ENCODE measurements at places on chromosomes 6 and 20. TPM values are rescaled to one million over a fixed set of nuclear protein-coding genes. Genes with fewer than 3 reads are reported as not detected.

DNA sequence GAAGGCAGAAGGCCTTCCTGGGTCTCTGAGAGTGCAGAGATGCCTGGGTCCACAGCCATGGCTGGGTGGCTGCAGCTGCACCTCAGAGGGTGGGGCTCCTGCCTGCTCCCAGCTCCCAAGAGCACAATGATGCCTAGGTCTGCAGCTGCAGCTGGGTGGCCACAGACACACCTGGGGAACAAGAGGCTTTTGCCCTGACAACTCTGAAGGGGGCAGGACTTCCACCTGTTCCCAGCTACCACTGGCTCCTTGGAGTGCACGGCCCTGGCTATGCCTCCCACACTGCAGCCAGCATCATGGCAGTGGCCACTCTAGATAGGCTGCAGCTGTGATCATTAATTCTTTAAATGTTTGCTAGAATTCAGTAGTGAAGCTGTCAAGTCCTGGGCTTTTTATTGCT lies 511.3 kb downstream of the ADGRB3 start:
- no peaks in the 10 kb centered on the region for H3K4me1 ChIP-seq
- DNase-seq, result no peak
- H3K27ac ChIP-seq, result no peak overlapping the region

DNA sequence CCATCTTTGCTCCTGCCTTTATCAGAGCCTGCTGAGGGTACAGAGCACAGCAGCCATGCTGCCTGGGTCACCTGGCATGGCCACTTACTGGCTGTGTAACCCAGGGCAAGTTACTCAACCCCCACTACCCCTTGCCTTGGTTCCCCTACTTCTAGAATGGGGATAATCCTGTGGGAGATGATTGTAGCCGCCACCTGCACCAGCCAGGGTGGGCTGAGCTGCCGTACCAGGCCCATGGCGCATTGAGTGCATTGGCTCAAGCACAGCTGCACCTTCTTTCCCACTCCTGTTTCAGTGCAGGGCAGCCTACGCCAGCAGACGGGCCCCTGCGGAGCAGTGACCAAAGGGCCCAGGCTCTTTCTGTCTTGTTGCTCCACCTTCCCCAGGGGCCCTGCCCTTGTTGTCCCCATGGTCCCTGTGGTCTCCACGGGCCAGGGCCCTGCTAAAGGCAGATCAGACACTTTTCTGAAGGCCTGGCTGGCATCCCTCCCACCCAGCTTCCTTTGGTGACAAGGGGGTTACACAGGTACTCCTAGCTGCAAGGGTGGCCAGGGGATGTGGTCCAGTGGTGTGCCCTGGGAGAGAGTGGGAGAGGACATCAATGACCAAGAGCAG lies 159.4 kb upstream of the MLN start:
- no peaks in the 10 kb centered on the region for H3K36me3 ChIP-seq
- peaks cover 11% of the 10 kb centered on the region for H3K27me3 ChIP-seq
- no peak overlapping the region for H3K27ac ChIP-seq
- DNase-seq, result no peak
- H3K4me1 ChIP-seq, result no peaks in the 10 kb centered on the region

GRCh38 chr20:37405351-37405897 lies 59.5 kb downstream of the SRC start:
- peaks cover 26% of the 10 kb centered on the region for H3K4me1 ChIP-seq
- no peak overlapping the region for H3K4me3 ChIP-seq
- DNase-seq, result no peak

DNA sequence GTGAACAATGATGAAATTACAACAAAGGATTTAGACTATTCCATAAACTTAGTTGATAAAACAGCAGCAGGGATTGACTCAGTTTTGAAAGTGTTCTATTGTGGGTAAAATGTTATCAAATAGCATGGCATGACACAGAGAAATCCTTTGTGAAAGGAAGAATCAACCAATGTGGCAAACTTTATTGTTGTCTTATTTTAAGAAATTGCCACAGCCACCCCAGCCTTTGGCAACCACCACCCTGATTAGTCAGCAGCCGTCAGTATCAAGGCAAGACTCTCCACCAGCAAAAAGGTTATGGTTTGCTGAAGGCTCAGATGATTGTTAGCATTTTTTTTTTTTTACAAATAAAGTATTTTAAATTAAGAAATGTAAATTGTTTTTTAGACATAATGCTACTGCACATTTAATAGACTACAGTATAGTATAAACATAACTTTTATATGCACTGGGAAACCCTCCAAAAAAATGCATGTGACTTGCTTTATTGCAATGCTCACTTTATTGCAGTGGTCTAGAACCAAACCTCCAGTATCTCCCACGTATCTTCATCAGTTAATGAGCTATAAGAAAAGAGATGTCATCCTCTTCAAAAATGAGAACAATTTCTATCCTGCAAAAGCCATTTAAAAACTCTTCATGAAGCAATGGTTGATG lies 162.7 kb downstream of the SOBP start:
- peaks cover 52% of the 10 kb centered on the region for H3K4me1 ChIP-seq
- H3K27ac ChIP-seq, result no peak overlapping the region
- H3K36me3 ChIP-seq, result no peaks in the 10 kb centered on the region
- H3K27me3 ChIP-seq, result no peaks in the 10 kb centered on the region
- H3K4me3 ChIP-seq, result no peak overlapping the region
- DNase-seq, result no peak

DNA sequence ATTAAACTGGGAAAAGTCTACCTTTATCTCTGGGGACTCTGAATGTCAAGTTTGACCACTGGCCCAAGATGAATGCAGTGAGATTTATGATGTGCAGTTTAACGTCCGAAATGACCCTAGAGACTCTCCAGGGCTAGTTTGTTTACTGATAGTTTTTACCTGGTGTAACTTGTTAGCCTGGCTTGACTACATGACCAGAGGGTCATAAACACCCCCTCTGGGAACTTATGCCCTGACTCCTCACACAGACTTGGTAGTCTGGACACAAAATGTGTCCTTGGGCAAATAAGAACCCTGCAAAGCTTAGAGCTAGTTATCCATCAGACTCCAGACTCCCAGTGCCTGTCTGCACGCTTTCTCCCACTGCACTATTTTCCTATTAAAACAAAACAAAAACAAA lies 606.5 kb downstream of the HACE1 start:
- H3K4me1 ChIP-seq, result no peaks in the 10 kb centered on the region
- H3K27ac ChIP-seq, result no peak overlapping the region
- DNase-seq, result no peak
- H3K36me3 ChIP-seq, result no peaks in the 10 kb centered on the region
- no peaks in the 10 kb centered on the region for H3K27me3 ChIP-seq

DNA sequence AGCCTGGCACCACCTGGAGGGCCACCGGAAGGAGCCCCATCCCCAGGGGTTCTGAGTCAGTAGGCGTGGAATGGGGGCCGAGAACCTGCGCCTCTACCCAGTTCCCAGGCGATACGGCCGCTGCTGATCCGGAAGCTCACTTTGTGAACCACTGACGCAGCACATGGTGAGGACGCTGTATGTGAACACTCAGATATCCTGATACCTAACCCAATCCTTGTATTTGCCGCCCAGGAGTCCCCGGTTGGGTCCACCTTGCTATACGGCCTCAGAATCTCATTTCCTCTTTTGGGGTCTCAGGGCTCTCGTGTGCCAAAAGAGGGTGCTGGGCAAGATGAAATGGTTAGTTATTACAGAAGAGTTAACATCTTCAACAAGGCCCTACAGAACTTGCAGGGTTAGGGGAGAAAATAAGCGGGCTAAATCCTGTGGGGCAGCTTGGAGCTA lies 604 bp upstream of the RAB5IF start:
- no peak for DNase-seq
- no peaks in the 10 kb centered on the region for H3K27me3 ChIP-seq
- H3K36me3 ChIP-seq, result no peaks in the 10 kb centered on the region
- peak overlapping the region; percentile 97 for H3K27ac ChIP-seq

DNA sequence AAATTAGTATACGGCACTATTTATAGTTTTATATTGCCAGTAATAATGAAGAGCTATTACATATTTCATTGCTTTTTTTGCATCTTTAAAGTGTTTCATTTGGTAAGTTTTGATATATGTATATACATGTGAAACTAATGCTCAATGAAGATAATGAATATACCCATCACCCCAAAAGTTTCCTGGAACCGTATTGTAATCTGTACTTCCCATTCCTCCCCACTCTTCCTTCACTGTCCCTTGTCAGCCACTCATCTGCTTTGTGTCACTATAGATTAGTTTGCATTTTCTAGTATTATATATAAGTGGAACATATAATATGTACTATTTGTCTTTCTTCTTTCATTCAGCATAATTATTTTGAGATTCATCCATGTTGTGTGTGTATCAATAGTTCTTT lies 10.3 kb upstream of the TBC1D32 start:
- H3K27ac ChIP-seq, result no peak overlapping the region
- peaks cover 5% of the 10 kb centered on the region for H3K27me3 ChIP-seq
- DNase-seq, result no peak
- no peak overlapping the region for H3K4me3 ChIP-seq
- no peaks in the 10 kb centered on the region for H3K36me3 ChIP-seq

GRCh38 chr20:25071734-25072133 lies 10.2 kb downstream of the VSX1 start:
- H3K4me1 ChIP-seq, result no peaks in the 10 kb centered on the region
- no peak for DNase-seq
- H3K27ac ChIP-seq, result no peak overlapping the region
- H3K27me3 ChIP-seq, result peaks cover 22% of the 10 kb centered on the region

DNA sequence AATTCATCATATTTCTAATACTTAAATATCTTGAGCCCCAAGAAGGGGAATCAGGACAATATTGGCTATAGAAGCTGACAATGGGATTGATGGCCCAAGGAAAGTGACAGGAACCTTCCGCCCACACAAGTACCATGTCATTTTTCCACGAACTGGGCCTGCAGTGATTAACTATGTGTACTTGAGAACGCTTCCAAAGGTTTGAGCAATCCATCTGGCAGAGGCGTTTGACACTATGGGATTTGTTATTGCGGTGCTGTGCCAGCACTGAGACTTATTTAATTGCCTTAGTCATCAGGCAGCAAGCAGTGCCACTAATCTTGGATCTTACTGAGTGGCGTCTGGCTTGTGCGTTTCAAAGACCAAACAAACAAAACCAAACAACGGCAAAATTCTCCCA lies 135.6 kb upstream of the UST start:
- no peaks in the 10 kb centered on the region for H3K27me3 ChIP-seq
- no peak for DNase-seq
- no peaks in the 10 kb centered on the region for H3K36me3 ChIP-seq
- H3K27ac ChIP-seq, result no peak overlapping the region
- H3K4me1 ChIP-seq, result no peaks in the 10 kb centered on the region

DNA sequence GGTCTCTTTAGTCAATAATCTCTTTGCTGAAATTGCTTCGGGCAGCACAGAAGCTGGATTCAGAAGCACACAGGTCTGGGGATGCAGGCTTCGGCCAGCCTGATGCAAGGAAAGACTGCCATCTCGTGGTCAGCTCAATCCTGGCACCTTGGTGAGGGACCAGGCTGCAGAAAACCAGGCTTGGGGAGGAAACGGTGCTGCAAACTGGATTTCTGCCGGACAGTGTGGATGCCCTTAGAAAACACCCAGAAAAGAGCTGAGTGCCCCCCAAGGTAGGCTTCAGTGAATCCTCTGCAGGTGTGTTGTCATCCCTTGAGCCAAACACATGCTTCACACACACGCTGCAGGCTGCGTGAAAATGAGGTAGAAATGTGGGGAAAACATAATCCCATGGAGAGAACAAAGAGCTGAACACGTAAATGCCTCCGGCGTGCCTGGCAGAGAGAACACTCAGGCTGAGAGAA lies 89.8 kb upstream of the PAX1 start:
- H3K27me3 ChIP-seq, result no peaks in the 10 kb centered on the region
- no peak overlapping the region for H3K27ac ChIP-seq
- no peaks in the 10 kb centered on the region for H3K4me1 ChIP-seq
- peak; percentile 16 for DNase-seq
- no peaks in the 10 kb centered on the region for H3K36me3 ChIP-seq
- H3K4me3 ChIP-seq, result no peak overlapping the region

DNA sequence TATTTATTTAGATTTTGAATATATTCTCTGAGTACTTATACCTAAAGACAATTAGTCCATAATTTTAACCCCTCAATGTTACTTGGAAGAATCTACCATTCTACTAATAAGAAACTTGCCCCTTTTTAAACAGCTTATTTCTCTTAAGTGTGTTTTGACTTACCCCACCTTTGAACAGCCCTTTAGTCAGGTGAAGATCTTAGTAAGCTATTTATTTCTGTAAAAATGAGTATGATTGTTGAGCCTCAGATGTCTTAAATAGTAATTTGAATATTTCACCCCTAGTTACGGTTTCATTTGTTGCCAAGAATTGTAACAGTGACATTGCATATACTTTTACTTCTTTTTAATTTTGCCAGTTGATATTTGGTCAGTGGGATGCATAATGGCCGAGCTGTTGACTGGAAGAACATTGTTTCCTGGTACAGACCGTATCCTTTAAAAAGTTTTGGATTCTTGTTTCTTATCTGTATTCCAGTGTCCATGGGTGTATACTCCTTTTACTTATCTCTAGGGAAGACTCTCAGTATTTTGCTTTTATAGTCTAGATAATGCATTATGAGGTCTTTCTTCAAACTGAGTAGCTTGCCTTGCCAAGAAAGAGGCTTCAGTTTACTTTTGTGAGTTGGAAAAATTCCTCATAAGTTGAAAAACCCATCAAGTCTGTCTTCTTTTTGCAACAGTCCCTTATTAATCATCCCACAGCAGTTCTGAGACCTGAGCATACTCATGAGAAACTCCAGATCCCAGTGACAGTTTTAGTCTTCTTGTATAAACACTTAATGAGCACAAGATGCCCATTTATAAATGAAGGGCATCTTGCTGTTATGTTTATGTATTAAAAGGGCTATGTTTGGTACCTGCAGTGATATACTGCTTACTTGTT lies 48.8 kb downstream of the MAPK14 start:
- no peak overlapping the region for H3K4me3 ChIP-seq
- no peaks in the 10 kb centered on the region for H3K4me1 ChIP-seq
- no peak for DNase-seq
- H3K36me3 ChIP-seq, result peaks cover 9% of the 10 kb centered on the region
- no peak overlapping the region for H3K27ac ChIP-seq

DNA sequence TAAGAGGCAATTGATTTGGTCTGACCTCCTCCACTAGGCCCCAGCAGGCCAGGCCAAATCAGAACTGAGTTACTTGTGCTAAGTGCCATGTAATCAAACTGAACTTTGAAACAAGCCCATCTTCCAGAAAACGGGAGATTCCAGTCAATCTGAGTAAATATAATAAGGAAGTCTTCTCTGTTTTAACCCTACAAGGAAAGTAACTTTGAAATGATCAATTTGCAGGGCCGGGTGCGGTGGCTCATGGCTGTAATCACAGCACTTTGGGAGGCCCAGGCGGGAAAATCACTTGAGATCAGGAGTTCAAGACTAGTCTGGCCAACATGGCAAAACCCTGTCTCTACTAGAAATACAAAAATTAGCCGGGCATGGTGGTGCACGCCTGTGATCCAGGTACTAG lies 2.0 kb upstream of the SHLD1 start:
- H3K27me3 ChIP-seq, result peaks cover 7% of the 10 kb centered on the region
- H3K36me3 ChIP-seq, result no peaks in the 10 kb centered on the region
- H3K4me3 ChIP-seq, result no peak overlapping the region

The CYP39A1 gene
- not detected for total RNA-seq

The PTGIS gene
- not detected for total RNA-seq

The ADGRG6 gene
- total RNA-seq, result not detected

The C6orf15 gene
- total RNA-seq, result not detected

The OARD1 gene
- total RNA-seq, result 50.1 TPM

The GPX5 gene
- not detected for total RNA-seq

The NOTCH4 gene
- total RNA-seq, result 10.3 TPM

The CLIC5 gene
- total RNA-seq, result 0.80 TPM

The PPP1R14C gene
- not detected for total RNA-seq

All from B cell (primary cell).